ENCODE measurements at places on chromosomes 5 and 9.

DNA sequence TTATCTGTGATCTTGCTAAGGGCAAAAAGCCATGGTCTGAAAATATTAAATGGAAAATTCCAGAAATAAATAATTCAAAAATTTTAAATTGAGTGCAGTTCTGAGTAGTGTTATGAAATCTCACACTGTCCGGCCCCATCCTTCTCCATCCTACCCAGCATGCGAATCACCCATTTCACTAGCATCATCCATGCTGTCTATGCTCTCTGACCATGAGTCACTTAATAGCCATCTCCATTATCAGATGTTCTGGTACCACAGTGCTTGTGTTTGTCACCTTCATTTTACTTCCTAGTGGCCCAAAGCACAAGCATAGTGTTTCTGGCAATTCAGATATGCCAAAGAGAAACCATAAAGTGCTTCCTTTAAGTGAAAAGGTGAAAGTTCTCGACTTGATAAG lies 63.3 kb upstream of the SMC5 start:
- DNase-seq, result no peak

- no peak for DNase-seq
Observed at GRCh38 chr5:50665091-50665490, 1.3 kb upstream of the PARP8 start.

DNA sequence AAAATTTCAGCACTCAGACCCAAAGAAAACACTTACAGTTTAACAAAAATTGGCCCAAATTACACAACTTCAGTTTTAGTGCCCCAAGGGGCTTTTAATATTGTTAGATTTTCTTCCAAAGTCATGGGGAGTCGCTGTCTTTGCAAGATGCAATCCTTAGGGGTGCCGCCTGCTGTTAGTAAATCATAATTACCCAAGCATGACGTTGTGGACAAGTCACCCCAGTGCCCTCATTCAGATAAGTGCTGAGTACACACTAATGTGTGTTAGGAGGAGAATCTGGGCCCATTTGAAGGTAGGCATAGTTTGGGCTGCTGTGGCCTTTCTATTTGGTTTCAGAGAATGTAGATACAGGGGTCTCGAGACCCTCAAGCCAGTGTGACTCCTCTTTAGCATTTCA lies 138.1 kb downstream of the SV2C start:
- no peak for DNase-seq

- DNase-seq, result no peak
Observed at GRCh38 chr5:126335886-126336285, 87.3 kb upstream of the GRAMD2B start.

DNA sequence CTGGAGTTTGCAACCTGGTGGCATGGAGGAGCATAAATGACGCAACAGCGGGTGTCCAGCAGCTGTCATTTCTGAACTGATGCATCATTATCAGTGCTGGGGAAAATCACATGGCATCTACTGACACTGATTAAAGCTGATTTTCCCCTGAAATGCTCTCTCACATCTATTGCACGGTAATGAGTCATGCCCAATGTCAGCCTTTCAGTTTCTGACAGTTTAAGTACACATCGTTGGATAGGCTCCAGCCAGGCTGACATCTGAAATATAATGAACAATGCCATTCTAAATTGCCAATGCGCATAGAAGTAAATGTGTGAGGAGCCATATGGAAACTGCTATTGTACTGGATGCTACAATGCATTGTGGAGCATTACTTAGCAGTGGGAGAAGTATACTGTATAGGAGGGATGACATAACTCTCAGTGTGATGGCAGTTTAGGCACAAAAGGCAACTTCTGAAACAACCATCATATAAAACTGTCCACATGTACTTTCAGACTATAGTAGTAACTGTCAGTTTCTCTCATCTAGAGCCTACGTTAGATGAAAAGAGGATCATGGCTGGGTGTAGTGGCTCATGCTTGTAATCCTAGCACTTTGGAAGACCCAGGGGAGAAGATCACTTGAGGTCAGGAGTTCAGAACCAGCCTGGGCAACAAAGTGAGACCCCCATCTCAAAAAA lies 389.3 kb upstream of the DMAC1 start:
- no peak for DNase-seq

GRCh38 chr5:177429248-177430040 lies 3.0 kb downstream of the GRK6 start:
- DNase-seq, result peak; percentile 55

DNA sequence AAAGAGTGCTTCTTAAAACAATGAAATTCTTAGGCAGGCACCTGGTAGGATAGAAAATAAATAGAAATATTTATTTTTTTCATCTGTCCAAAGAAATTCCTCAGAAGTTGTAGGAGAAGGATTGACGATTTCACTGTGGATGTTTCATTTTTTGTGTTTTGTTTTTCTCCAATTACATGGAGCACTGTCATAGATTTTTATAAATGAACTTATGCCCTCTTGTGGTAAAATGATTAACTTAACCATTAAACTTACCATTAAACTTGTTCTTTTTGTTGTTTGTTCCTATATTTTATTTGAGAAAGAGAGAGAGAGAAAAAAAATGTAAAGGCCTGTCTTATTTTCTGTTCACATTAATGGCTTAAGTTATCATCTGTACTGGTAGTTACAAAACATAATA lies 339.2 kb downstream of the PRR16 start:
- no peak for DNase-seq

DNA sequence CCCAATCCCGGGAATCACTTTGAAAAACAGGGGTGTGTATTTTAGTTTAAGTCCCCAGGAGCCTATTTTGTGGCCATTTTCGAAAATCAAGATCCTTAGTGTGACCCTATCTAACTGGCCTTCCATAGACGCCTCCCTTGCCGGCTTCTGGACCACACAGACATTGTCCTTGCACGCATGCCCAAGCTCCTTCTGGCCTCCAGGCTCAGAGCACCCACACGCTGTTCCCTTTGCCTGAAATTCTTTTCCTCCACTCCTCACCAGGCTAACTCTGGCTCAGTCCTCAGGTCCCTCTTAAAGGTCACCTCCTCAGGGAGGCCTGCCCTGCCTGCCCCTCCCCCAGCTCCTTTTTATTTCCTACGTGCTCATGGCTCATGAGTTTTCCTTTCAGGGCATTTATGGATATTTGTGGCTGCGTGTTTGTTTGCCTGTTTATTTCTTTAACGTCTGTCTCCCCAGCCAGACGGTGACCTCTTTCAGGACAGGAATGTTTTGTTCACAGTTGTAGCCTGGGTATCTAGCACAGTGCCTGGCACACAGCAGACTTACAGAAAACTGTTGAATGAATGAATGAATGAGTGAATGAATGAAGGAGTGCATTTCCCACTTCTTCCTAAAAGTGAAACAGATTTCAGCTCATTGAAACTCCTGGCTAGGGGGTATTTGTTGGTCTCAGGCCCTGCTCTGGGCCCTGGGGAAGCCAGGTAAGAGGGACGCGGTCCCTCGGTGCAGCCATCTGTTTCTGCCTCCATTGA lies 79.1 kb upstream of the IER5L start:
- no peak for DNase-seq

DNA sequence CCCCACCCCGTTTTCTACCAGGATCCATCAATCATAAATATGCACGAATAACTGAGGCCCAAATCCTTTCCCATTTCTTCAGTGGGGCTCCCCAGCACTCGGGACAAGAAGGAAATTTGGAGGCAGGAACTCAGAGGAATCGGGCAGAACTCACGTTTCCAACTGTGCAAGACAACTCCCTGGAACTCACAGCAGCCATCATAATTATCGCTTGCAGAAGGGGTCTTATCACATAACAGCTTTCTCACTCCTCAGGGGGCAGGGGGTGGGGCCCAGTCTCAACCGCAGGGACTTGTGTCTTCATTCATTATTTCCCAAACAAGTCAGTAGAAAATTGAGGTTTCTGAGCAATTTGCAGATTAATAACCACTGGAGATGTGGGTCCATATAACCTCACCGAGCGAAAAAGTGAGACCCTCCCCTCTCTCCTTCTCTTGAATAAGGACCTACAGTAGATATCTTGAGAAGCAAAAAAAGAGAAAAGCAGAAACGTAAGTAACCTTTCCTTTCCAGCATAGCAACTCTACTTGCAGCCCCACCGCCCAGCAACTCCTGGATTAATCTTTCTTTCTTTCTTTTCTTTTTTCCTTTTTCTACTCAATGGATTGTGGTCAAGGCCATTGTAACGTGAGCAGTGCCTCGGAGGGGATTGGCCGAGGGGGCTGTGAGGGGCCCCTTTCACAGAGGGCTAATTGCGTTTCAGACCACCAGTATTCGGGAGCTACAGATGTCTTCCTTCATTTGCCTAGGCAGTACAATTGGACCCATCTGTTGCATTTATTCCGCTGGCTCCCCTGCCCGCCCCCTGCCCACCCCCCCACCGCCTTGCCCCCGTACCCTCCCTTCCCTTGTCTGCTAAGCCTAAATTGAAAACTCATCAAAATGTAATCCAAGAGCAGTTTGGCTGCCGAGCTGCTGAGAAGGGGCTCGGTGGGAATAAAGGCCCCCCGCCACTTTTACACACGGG lies 24.7 kb upstream of the TIFAB start:
- no peak for DNase-seq

- no peak for DNase-seq
Observed at GRCh38 chr9:100033877-100034551, 64.8 kb downstream of the ERP44 start.

DNA sequence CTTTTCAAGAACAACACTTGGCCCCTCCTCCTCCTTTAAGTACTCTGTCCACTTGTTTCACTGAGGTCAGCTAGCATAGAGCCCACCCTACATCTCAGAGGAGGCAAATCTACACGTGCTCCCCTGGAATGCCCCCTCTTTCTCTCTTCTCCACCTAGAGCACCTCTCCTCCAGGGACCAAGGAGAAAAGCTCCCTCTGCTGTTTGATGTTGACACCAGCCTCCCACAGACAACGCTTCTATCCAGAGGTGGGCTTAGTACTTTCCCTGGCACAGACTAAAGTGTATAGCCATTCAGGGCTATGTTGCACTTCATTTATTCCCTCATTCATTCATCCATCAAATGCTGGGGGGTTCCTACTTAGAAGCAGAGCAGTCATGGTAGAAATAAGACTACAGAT lies 68.2 kb upstream of the TAF1L start:
- no peak for DNase-seq

GRCh38 chr5:147939431-147940114 lies 33.2 kb upstream of the C5orf46 start:
- DNase-seq, result no peak

GRCh38 chr9:116115761-116116353 lies 37.7 kb upstream of the PAPPA start:
- DNase-seq, result no peak

DNA sequence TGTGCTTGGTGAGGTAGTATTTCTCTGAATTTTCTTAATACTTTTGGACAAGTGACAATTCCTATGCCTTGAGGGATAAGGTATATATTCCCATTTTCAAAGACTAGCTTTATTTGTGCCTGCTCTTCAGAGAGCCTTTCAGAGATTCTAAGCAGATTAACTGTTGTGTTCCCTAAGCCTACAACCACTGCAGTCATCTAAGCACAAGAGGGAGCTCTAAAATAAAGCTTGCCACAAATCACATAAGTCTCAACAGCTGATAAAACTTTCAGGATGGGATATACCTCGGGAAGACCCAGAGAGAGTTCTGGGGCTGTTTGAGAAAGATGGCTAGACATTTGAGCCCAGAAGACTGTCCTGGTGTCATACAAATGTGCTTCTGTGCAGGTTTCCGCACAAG lies 157.3 kb downstream of the CYLC2 start:
- DNase-seq, result no peak

DNA sequence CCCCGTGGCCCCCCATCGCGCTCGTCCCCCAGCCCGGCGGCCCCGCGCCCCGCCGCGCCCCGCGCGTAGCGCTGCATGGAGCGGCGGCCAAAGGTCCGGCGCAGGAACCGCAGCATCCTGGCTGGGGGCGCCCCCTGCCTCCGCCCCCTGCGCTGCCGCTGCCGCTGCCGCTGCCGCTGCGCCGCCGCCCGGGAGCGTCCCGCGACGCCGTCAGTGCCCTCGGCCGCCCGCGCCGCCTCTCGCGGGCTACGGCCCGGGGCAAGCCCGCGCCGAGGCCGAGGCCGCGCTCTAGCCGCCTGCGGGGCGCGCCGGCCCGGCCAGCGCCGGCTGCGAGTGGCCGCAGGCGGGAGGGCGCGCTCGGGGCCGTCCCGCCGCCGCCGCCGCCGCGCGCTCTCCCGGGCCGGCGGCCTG lies 523 bp downstream of the EPB41L4B start:
- DNase-seq, result no peak

DNA sequence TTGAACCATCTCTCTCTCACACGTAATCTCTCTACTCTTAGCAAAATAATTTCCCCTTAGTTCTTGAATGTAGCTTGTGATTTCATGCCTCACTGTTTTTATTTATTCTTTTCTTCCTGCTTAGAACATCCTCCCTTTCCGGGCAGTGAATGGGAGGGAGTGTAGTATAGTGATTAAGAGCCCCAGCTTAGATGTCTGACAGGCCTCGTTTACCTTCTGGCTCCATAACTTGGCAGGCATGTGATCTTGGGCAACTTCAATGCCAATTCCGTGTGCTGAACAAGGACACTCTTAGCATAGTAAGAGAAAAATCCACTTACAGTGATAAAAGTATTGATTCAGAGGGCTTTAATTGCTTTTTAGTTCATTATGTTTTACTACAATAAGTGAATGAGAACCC lies 96.3 kb upstream of the TNPO1 start:
- DNase-seq, result no peak

DNA sequence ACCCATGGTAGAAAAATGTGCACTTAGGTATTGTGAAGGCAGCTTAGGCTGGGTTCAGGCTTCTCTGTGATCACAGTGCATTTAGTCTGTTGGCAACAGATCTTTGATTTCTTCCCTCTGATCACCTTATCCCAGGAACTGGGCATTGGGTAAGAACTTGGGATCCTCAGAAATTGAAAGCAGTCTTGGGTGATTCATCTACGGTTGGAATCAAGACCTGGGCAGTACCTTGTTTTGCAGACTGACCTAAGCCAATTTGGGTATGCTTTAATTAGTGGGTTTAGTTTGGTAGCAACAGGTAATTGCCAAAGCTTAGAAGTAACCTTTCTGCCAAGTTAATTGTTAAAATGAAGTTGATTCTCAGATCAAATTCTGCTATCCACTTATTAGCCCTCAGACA lies 17.8 kb downstream of the ENTREP1 start:
- no peak for DNase-seq

DNA sequence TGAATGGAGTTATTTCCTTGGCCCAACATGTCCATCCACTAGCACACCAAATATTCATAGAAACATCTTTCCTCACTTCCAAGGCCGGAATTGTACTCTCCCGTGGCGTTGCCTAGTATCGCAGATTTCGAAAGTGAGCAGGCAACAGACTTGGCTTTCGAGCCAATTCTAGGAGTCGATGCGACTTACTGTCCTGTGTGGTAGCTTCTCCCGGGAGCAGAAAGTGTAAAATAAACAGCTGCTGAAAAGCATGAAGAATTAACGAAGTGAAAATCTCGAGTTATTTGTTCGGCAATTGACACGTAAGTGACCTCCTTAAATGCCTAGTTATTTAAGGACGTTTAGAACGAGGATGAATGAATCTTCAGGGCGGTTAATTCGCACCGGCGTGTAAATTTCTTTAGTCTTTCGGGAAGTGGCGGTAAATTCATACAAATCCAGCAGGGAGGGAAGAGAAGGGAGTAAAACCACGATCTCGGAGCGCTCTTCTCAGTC lies 449 bp upstream of the PCSK5 start:
- no peak for DNase-seq

DNA sequence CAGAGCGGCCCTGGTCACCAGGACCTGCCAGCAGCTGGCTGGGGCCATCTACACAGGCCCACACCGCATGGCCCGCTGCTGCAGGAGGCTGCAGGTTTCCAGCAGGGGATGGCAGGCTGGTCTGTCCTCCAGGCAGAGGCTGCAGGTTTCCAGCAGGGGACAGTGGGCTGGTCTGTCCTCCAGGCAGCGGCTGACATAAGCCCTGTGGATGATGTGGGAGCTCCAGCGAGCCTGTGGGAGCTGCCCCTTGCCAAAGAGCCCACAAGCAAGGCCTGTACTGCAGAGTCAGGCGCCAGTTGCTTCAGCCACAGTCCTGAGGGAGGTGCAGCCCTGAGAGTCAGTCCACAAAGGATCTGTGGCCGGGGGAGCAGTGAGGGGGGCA lies 18.5 kb downstream of the TPPP start:
- no peak for DNase-seq

Data from Peyer's patch (tissue), 4 donors.